ENCODE measurements at places on chromosomes 6 and 20.
A peak's percentile ranks its signal among the peaks of the same experiment; 100 is the strongest.

DNA sequence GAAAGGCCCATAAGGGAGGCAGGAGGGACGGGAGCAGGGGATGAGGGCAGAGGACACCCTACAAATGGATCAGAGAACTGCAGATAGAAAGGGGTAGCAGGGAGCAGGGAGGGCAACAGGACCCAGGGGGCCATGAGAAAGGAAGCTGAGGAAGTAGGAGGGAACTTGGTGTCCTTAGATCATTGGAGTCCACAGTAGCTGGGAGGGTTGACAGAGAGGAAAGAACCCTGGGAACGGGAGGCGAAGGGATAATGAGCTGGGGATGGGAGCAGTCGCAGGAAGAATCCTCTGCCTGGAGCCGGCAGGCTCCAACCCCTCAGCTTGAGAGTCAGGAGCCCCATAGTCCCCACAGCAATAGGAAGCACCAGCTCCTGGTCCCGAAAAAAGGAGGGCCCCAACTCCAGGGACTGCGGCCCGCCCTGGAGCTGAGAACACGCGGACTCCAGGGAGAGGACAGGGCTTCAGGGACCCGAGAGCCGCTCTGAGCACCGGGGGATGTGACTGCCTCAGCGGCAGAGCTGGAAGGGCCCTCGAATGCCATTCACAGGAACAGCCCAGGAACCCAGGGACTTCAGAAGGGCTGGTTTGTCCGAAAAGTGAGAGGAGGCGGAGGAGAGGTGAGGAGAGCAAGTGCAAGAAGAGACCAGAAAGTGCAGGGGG is 32.7 kb downstream of the HLA-A start:
- no peak for DNase-seq

DNA sequence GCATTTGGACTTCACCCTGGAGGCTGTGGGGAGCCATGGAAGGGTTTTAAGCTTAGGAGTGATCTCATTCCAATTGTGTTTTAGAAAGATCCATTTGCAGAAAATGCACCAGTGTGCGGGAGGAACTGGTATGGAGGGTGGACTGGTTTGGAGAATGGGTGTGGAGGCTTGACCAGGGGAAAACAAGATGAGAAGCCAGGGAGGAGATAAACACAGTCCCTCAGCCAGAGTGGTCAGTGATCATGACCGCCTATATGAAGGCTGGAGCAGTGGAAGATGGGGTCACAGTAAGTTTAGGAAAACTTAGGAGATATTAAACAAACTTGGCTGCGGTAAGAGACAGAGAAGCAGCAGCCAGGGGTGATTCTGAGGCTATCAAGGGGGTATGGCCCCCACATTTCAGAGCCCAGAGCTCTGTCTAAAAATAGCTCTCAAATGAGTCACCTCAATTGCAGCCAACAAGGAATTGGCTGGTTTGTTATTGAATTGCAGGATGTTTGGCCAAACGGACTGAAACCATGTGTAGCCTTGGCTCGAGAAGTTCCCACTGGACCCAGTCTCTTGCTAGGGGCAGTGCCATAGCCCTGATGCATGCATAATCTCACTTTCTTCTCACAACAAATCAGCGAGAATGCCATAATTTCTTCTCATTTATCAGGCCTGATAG is 159.9 kb upstream of the TOP1 start:
- no peak for DNase-seq

GRCh38 chr6:163585932-163586437 is 171.5 kb downstream of the QKI start:
- no peak for DNase-seq

- DNase-seq: peak; percentile 88
Measured at GRCh38 chr6:6826095-6826901, 237.8 kb downstream of the LY86 start.

- no peak for DNase-seq
Measured at GRCh38 chr6:16511040-16511660, 250.1 kb downstream of the ATXN1 start.

DNA sequence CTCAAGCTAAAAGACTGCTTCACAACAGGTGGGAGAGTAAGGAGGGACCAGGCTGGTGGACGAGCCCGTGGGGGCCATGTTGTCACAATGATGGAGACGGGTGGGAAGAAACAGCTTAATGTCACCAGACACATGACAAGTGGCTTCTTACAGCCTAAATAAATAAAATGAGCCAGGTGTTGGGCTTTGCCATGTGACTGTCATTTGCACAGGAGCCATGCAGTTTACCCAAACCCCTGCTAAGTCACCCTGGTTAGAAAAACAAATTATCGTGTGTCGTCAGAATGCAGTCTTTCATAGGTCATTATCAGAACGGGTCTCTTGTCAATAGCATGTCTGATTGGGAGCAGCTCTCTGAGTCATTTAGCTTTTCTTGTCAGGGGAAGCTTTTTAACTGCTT is 18.5 kb downstream of the BTBD3 start:
- DNase-seq: no peak

GRCh38 chr6:28208111-28208659 is 16.9 kb upstream of the ZSCAN9 start:
- DNase-seq: no peak

GRCh38 chr6:47677381-47678100 is 20.8 kb upstream of the ADGRF4 start:
- no peak for DNase-seq

- peak; percentile 39 for DNase-seq
Measured at GRCh38 chr6:137043710-137044365, 927 bp downstream of the IL20RA start.
